Astrocyte of the cerebellum (primary cell): ENCODE measurements at places on chromosomes 11 and 22.
A peak's percentile ranks its signal among the peaks of the same experiment; 100 is the strongest.

- no peak for DNase-seq
Observed at GRCh38 chr22:34858066-34858465, 207.9 kb upstream of the ISX start.

GRCh38 chr22:50544078-50544745, 1.5 kb upstream of the KLHDC7B start:
- DNase-seq, result no peak

- DNase-seq, result no peak
Observed at GRCh38 chr11:14350716-14351238, 8.2 kb downstream of the RRAS2 start.

DNA sequence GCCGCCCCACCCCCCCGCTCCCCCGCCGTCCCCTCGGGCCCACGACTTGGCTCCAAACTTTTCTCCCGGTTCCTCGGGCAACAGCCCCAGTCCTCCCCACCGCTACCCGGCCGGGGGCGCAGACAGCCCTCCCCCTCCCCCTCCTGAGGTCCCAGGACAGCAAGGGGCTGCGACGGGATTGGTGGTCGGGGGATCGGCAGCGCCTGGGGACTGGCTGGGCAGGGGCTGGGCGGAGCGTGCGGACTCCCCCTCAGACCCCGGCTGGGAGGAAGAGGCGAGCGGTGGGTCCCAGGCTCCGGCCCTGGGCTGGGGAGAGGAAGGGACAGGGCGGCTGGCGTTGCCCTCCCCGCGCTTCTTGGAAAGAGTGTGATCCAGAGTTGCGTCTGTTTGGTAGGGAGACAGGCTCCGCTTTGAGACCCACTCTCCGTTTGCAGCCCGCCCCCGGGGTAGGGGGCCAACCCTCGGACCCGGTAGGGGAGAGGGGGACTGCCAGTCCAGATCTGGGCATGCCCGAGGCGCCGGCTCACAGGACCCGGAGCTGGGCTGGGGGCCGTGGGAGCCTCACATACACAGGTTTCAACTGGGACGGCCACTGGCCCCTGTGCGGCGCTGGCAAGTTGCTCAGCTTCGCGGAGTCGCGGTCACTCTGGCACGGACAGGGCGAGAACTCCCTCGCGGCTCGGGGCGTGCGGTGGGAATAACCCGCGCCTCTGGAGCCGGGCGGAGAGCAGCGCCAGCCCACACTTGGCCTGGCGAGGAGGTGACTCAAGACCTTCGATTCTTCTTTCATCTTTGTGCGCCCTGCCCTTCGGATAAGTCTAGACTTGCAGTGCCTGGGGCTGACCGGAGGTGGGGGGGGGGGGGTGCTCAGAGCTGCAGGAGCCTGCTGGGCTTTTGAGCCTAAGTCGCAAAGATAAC, 999 bp downstream of the TSKU start:
- no peak for DNase-seq

DNA sequence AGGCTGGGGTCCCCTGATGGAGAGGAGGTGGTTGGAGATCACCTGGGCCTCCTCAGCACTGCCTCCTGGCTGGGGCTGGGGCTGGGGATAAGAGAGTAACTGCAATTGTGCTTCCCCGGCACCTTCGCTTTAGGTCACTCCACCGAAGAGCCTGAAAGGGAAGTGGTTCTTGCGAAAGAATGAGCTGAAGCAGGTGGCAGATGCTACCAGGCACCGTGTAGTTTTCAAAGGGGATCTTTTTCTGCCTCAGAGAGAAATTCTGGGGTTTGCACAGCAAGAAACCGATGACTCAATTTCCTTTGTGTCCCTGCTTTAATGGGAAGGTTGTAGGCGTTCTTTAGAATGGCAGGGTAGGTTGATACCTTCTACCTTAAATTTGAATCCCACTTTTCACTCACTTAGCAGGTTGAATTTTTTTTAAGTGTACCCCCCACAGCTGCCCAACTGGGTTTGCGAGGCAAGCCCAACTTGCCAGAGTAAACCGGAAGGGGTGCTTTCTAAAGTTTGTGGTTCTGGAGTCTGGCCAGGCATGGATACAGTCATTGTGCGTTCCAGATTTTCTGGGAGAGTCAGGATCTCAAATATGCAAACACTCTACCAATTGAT, 5.3 kb downstream of the CD44 start:
- DNase-seq, result peak; percentile 52

DNA sequence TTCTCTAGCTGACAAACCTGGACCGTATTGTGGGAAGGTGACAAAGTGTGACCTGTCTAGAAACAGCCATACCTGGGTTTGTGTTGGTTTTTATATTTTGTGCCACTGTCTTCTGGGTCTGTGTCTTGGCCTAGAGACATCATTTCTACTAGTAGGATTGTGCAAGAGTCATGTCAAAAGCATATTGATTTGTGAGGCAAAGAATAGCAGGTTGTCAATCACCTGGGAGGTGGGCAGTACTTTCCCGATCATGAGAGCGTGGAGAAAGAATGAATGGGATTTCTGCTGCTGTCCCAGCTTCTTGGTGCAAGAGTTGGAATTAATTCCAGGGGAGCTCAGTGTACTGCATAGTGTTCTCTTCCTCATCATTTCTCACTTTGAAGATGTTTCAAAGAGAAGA, 5.0 kb upstream of the FERMT3 start:
- DNase-seq, result no peak

DNA sequence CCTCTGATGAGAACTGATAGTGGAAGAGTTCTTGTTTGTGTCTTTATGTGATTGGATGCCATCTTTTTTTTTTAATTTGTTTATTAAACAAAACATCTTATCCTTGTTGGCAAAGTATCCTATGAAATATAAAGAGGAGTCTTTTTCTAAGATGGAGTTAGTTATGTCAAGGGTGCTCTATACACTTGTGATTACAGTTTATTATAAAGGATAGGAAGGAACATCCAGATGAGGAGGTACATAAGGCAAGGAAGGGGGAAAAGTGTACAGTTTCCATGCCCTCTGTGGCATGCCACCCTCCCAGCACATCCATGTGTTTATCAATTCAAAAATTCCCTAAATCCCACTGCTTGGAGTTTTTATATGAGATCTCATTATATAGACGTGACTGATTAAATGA, 7.4 kb upstream of the RBMXL2 start:
- no peak for DNase-seq

- DNase-seq, result no peak
Observed at GRCh38 chr11:116492600-116492999, 280.2 kb downstream of the BUD13 start.

- no peak for DNase-seq
Observed at GRCh38 chr11:68314203-68315170, 2.1 kb downstream of the LRP5 start.

- DNase-seq, result no peak
Observed at GRCh38 chr11:134531327-134532130, 119.5 kb upstream of the B3GAT1 start.

DNA sequence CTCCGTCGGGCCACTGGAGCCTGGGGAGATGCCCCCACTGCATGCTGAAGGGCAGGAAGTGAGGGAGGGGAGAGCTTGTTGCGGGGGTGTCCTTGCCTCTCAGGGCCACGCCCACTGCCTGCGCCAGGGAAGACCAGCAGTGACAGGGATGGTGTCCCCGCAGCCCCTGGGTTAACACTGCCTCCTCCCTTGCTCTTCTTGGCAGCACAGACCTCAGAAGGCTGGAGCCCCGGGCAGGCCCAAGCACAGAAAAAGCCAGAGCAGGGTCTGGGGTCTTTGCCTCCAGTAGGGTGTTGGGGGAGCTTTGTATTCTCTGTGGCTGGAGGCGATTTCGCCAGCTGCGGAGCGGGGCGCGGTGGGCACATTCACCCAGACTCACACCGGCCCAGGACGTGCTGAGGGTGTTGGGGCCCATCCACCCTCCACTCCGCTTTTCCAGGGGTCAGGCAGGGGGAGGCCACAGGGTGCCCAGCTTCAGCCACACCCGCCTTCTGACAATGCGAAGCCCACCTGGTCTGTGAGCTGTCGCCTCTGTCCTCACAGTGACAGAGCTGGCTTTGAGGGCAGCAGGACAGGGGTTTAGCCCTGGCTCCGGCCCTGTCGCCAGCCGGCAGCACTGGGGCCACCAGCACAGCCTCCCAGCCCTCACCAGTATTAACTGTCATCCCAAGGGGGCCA, 83.7 kb downstream of the CDKN1C start:
- DNase-seq, result no peak

DNA sequence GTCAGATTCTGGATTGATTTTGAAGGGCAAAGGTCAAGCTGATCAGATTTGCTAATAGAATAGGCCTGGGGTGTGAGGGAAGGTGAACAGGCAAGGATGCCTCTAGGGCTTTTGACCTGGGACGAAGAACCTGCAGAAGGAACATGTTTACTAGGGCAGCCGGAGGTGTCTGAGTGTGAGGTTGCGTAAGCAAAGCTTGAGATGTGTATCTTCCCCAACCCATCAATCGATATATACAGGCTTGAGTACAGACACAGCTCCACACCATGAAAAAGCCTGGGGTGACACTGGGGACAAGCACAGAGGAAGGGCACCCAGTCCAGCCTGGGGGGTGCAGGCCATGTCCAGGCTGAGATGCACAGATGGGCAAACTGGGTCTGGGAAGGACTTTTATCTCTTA, 1.1 kb downstream of the LHFPL7 start:
- DNase-seq, result no peak

DNA sequence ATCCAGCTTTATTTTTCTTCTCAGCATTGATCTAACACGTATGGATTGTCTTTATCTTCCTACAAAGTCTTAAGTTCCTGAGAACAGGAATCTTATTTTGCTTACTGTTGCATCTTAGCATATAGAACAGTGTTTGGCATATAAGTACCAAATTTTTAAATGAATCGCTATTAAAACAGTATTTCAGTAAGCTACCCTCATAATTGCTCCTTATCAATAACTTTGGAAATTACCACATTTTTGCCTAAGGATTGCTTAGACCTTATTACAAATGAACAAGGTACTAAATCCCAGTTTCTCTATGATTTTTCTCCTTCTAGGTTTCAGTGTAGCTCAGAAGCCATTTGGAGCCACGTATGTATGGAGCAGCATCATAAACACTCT, 9.7 kb downstream of the DEPDC7 start:
- no peak for DNase-seq

DNA sequence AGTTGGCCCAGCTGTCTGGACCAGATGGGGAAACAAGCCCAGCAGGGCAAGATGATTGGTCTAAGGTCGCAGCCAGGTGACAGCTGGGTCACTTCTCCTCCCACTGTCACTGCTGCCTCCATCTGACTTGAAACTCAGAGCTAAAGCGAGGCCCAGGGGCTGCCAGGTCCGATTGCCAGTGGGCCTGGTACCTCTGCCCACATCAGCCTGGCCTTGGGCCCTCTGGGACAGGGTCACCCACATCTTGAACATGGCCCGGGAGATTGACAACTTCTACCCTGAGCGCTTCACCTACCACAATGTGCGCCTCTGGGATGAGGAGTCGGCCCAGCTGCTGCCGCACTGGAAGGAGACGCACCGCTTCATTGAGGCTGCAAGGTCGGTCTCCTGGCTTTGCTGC, 5.8 kb downstream of the SSH3 start:
- no peak for DNase-seq

DNA sequence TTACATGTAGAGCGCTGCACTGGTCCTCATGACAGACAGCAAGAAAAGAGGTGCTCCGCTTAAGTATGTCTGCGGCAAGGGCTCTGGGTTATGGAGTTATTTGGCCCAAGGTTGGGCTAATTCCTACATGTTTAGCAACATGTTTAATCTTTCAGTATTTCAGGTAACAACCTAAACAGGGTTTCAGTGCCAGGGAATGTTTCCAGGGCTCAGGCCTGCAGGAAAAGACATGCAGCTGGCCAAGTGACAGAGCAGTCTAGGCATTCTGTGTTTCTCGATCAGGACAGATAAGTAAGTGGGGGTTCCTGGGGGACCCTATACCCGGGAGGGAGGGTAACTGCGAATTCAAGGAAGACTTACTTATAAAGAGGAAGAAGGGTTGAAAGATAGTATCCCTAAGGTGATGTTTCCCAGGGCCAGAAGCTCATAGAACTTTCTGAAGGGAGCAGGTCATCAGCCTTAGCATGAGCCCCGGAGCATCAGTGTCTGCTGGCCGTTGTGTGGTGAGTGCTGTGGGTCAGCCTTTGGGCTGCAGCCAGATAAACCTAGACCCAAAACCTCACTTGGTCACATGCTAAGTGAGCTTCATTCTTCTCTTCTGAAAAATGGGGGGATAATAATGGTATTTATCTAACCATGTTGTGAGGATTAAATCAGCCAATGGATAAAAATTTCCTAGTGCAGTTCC, 18.4 kb downstream of the KCNJ5 start:
- DNase-seq, result no peak

DNA sequence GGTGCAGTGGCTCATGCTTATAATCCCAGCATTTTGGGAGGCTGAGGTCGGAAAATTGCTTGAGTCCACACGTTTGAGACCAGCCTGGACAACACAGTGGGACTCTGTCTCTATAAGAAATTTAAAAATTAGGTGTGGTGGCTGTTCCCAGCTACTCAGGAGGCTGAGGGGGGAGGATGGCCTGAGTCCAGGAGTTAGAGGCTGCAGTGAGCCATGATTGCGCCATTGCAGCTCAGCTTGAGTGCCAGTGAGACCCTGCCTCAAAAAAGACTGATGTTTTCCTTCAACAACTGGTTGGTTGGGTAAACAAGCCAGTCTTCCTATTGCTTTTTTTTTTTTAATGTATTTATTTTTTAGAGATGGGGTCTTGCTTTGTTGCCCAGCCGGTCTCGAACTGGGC, 9.2 kb downstream of the XBP1 start:
- no peak for DNase-seq

DNA sequence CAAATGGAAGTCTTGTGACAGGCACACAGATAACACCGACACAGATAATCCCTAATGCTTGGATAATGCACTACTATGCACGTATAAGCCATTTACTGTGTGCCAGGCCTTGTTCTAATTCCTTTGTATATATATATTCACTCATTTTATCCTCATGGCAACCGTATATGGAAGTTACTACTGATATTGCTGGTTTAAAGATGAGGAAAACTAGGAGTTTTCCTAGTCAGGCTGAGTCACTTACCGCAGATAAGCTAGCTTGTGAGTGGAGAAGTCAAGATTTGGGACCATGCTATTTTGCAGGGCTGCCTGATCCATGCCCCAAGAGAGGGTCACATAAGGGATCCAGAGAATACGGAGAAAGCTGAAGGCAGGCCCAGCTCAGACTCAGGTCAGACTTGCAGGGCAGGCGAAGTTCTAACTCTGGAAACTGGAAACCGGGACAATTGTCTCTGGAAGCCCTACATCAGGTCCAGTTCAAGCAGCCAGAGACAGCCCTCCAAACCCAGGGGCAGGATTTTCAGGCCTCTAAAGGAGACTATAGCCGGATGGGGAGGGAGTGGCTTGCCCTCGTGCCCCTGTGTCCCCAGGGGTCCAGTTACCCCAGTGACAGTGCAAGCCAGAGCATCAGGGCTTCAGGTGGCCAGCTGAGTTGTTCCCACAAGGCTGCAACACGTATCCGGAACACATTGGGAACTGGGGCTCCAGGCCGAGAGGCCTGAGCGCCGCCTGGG, 534.8 kb downstream of the INSC start:
- no peak for DNase-seq

GRCh38 chr11:18361154-18361553, 33.2 kb upstream of the LDHA start:
- no peak for DNase-seq

GRCh38 chr11:113675565-113675964, 30.5 kb downstream of the TMPRSS5 start:
- DNase-seq, result no peak

GRCh38 chr11:19715373-19715772, 2.7 kb downstream of the NAV2 start:
- no peak for DNase-seq
